SK-N-SH treated with all-trans-retinoic acid at 6 μM for 48 hours (cell line): ENCODE measurements at places on chromosomes 3 and 15.

GRCh38 chr15:79308874-79309273 is 2.0 kb upstream of the TMED3 start:
- no peak for ATAC-seq

GRCh38 chr15:71303977-71304376 is 188.7 kb downstream of the THSD4 start:
- ATAC-seq: no peak; the same call in 2 of the 3 replicates

DNA sequence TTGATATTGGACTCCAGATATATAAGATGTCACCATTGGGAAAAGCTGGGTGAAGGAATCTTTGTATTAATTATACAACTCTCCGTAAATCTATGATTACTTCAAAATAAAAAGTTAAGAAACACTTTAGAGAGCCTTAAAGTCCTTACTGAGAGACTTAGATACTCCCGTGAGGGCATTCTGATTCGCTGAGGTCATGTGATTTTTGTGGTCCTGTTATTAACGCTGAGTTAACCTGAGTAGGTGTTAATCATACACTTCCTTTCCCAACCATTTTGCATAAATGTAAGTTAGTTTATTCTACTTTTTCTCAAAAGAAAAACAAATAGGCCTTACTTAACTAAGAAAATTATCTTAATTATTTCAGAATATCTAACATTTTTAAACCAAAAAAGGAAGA is 67.1 kb upstream of the LMOD3 start:
- ATAC-seq: no peak

DNA sequence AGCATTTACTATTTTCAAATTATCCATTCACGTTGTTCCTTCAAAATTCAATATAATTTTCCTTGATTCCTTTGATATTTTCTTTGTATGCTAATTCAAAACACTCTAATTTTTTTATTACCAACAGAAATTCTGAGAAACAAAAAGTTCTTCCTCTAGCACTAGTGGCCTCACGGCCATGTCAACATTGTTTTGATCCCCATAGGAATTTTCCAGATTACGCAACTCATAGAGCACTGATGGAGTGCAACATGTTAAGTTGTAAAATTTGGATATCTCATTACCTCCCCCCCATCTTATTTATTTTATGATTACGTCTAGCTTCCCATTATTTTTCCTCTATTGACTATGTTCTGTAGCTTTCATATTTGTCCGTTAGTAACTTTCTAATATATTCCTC is 745.3 kb downstream of the TUSC7 start:
- no peak for ATAC-seq

DNA sequence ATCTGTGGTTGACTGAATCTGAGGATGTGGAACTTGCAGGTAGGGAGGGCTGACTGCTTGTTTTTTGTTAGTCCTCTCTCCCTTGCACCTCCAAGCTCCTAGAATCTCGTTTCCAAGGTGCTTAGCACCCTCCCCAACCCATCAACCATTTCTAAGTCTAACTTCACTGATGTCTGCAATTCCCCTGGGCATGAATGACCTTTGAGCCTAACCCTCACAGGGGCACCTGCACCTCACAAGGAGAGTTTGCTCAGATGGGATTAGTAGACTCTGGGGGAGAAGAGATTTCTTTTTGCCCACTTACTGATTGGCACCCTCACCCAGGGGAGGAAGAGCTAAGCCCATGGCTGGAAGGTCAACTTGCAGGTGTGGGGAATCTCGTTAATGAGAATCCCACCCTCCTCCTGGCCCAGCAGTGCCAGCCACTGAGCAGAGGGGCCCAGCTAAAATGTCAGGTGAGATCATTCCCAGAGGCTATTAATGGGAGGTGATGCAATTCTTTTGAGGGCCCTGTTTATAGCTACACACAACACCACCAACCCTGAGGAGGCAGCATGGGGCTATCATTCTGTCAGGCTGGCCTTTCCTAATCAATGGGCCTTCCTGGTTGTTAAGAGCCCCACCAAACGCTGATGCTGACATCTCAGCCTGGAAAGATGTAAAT is 81.6 kb upstream of the HERC1 start:
- ATAC-seq: no peak

GRCh38 chr3:31957106-31957505 is 24.0 kb downstream of the OSBPL10 start:
- ATAC-seq: no peak

DNA sequence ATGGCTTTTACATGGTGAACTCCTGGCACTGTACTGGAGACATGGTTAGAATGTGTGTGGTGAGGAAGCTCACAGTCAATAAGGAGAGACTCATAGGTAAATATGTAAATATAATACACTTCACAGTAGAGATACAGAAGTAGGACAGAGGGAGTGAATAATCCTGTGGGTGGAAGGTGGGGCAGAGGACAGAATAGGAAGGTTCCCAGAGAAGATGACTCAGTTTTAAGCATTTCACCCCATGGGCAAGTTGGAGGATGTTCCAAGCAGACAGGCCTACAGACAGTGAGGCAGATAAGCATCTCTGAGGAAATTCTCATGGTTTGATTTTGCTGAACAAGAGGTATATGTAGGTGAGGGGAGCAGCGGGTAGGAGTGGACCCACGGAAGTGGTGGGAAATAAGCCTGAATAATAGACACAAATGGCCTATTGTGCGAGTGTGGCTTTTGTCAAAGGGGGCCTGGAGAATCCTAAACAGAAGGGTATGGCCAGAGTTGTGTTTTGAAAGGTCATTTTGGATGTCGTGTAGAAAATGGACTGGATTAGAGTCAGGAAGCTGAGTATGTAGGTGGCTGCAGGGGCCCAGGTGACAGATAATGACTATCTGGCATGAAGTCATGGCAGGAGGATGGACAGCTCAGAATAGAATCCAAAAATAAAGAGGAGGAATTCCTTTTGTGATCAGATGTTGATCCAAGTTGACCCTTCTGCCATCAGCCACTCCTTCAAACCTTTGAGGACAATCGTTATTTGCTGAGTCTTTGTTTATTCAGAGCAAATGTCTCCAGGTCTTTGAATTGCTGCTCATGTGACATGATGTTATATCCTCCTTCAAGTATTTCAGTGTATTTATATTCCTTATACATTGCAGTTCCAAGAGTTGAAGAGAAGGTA is 97.3 kb upstream of the THRB start:
- ATAC-seq: no peak; the same call in 2 of the 3 replicates

GRCh38 chr3:39404943-39405686 is 1.4 kb upstream of the RPSA start:
- ATAC-seq: no peak

- peak; percentile 81 for ATAC-seq
Measured at GRCh38 chr15:70799667-70800450, 36.5 kb upstream of the UACA start.

- ATAC-seq: no peak
Measured at GRCh38 chr3:127089486-127090145, 103.3 kb upstream of the PRR23E start.

GRCh38 chr3:59654480-59655417 is 604.9 kb upstream of the CFAP20DC start:
- ATAC-seq: no peak

- ATAC-seq: no peak
Measured at GRCh38 chr3:18282507-18282906, 142.6 kb downstream of the SATB1 start.

DNA sequence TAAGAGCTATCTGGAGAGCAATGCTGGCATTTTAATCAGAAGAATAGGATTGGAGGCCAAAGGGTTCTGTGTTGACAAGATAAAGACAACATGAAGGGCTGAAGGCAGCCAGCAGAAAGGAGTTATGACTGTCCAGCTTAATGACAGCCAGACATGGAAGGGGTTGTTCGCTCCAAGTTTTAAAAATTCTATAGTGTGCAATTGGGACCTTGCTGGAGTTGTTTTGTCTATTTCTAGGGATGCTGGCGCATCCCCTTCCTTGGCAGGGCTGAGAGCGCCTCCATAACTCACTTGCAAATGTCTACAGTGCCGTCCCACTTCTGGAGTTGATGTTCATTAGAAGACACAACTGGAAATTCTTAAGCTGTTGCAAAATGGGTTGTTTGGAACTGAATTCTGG is 200.7 kb downstream of the TLE3 start:
- no peak for ATAC-seq

DNA sequence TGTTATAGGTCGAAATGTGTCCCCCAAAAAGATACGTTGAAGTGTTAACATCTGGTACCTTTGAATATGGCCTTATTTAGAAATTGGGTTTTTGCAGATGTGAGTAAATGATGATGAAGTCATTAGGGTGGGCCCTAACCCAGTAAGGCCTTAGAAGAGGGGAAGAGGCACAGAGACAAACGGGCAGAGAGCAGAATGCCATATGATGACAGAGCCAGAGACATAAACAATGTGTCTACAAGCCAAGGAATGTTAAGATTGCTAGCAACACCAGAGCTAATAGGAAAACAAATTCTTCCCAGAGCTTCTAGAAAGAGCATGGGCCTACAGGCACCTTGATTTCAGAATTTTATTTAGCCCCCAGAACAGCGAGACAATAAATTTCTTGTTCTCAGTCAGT is 693.1 kb upstream of the NECTIN3 start:
- no peak for ATAC-seq

GRCh38 chr15:57224664-57225063 is 151.6 kb upstream of the CGNL1 start:
- ATAC-seq: no peak

- ATAC-seq: no peak
Measured at GRCh38 chr3:48410205-48411040, 19.5 kb downstream of the PLXNB1 start.

DNA sequence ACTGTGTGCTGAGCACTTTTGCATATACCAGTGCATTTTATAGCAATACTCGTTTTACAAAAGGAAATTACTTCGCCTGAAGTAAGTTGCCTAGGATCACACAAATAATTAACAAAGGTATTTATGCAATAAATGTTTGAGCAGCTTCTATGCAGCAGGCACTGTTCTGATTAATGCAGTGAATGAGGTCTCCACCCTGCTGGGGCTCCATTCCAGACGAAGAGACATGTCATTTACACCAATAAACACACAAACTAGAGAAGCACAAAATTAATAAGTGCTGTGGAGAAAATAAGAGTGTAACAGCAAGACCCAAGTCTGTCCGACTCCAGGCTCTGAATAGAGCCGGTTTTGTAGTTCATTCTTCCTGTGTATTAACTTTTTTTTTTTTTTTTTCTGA is 17.5 kb downstream of the NOX5 start:
- no peak for ATAC-seq

- ATAC-seq: no peak
Measured at GRCh38 chr15:31089368-31090047, 12.0 kb downstream of the TRPM1 start.

- peak; percentile 96 for ATAC-seq
Measured at GRCh38 chr15:61459785-61460707, 230.9 kb upstream of the RORA start.
